SK-N-SH (cell line): ENCODE measurements at places on chromosomes 5 and 9.

GRCh38 chr9:18601956-18602355 is 128.0 kb downstream of the ADAMTSL1 start:
- DNase-seq = no peak

- no peak for DNase-seq
These were observed 4.0 kb upstream of the ANKRD33B start for GRCh38 chr5:10559871-10560270.

DNA sequence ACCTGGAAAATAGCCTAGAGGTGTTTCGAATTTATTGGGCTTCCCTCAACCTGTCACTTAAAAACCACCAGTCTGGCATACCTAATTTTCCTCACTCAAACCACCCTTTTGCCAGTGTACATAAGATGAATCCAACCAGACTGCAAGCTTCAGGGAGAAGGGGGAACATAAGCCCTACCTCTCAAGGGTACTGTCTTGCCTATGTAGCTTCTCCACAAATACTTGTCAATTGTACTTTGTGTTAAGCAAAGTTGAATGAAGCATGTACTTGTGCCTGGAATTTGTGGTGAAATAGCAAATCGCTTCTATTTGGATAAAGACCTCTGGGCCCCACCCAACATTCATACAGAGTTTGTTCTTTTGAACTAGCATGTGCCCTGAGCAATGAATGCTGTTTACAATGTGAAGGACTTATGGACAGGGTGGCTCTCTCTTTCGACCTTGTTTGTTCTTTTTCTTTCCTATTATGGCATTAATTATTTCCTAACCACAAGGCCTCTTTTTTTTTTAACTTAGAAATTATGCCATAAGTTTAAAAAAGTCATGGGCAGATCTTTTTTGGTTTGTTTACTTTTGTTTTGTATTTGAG is 580.2 kb downstream of the EBF1 start:
- DNase-seq = no peak

DNA sequence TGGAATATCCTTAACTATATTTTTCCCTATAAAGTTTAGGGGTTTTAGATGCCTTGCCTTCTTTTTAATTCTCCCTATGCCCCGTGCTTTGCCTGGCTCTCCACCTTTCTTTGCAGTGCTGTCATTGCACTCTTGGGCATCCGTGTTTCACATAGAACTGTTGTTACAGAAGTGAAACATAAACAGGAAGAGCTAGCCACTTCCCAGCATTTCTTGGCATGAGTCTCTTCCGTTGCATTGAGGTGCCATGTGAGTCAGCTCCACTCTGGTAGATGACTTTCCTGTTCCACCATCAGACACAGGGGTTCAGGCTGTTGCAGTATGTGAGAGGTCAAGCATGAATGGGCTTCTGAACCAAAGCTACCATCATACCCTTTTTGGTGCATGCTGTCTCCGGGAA is 73.4 kb downstream of the ANGPTL2 start:
- DNase-seq = no peak

DNA sequence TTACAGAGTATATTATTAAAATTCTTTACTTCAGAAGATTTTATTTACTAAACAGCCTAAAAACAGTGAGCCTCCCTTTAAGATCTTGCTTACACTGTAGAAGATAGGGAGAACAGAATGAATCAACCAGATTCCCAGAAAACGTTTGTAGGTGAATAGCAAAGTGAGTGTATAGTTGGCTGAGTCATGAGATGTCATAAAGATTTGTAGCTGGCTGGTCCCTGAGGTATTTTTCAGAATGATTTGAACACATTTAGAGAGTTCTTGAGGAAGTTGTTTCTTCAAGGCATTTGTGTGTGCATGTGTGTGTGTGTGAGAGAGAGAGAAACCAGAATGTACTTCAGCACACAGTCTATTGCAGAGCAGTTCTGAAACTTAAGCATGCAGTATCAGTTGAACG is 159.4 kb upstream of the PRR16 start:
- no peak for DNase-seq

- DNase-seq = no peak
These were observed 1668.0 kb upstream of the NUDT12 start for GRCh38 chr5:105230516-105231157.

- DNase-seq = no peak
These were observed 35.1 kb downstream of the KCNIP1 start for GRCh38 chr5:170538696-170539586.

DNA sequence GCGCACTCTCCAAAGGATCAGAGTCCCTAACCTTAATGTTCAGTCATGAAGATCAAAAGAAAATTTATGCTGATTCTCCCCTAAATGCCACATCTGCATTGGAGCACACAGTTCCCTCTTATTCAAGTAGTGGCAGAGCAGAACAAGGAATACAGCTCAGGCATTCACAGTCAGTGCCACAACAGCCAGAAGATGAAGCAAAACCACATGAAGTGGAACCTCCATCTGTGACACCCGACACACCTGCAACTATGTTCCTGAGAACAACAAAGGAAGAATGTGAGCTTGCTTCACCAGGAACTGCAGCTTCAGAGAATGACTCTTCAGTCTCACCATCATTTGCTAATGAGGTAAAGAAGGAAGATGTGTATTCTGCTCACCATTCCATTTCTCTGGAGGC is 40.0 kb downstream of the CMYA5 start:
- DNase-seq = no peak

- DNase-seq = no peak
These were observed 16.1 kb downstream of the SLC22A4 start for GRCh38 chr5:132310141-132310834.

DNA sequence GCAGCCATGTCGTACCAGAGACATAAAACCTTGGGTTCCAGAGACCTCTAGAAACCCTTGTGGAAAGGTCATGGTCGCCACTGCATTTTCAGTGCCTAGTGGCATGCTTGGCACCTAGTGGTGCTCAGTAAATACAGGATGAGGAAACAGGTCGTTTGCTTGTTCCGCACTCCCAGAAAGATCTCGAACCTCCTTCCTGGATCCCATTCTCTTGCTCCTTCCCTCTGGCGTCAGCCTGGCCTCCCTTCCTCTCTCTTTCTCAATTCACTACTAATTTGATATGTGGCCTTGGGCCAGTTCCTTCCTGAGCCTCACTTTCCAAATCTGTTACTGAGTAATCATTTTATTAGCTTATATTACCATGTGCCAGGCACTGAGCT is 4.4 kb downstream of the NDST1 start:
- no peak for DNase-seq

DNA sequence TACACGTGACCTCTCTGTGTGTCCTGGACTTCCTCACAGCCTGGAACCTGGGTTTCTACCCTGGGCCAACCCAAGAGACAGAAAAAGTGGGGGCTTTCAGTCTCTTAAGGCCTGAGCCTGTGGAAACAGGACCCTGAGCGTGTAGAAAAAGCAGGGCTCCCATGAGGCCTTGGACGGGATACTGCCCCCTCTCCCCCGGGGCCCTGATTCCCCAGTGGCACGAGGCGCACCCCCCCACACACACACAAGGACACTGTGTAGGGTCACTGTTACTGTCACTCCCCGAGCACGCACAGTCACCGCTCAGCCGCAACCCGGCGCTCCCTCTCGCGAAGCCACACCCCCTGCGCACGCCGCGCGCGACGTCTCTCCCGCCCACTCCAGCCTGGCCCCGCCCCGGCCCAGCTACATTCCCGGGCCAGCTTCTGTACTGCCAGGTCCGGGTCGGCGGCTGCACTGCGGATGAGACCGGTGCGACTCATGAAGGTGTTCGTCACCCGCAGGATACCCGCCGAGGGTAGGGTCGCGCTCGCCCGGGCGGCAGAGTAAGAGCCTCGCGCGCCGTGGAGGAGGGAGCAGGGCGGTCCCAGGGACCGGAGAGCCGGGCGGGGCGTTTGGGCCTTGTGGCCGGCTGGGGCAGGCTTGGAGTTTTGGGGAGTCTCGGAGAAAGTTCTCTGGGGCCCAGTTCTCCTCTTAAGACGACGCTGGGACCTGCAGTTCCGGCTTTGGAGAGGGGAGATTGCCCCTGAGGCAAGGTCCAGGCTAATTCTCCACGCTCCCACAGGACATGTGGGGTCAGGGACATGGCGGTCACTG is at the start of gene GRHPR:
Gene GRHPR, plus strand, starts transcription at position 408 of the 816 bp plus-strand sequence. Its CDS starts 55 bp downstream, at position 463.
- DNase-seq = peak; percentile 95

GRCh38 chr5:117568622-117569021 is 994.0 kb upstream of the SEMA6A start:
- no peak for DNase-seq

DNA sequence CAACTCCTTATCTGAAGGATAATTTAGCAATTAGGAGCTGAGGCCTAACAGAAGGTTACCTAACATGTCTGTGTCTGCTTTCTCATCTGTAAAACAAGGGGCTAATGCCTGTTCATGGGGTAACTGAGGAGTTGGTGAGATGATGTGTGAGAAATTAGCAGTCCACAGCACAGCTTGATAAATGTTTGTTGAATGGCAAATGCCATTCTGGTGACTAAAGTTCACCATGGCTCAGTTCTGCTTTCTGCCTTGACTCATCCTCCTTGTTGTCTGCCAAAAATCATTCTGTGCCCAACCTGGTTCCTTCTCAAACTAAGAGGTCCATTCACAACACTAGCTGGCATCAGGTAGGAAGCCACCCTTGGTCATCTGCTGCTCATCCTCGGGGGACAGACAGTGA is 552.0 kb upstream of the KLF4 start:
- no peak for DNase-seq

GRCh38 chr5:82820961-82821845 is 256.0 kb downstream of the TMEM167A start:
- DNase-seq = no peak

- DNase-seq = no peak
These were observed 557.6 kb downstream of the PRR16 start for GRCh38 chr5:121021681-121022080.

GRCh38 chr9:135130207-135130976 is 42.9 kb downstream of the OLFM1 start:
- no peak for DNase-seq

DNA sequence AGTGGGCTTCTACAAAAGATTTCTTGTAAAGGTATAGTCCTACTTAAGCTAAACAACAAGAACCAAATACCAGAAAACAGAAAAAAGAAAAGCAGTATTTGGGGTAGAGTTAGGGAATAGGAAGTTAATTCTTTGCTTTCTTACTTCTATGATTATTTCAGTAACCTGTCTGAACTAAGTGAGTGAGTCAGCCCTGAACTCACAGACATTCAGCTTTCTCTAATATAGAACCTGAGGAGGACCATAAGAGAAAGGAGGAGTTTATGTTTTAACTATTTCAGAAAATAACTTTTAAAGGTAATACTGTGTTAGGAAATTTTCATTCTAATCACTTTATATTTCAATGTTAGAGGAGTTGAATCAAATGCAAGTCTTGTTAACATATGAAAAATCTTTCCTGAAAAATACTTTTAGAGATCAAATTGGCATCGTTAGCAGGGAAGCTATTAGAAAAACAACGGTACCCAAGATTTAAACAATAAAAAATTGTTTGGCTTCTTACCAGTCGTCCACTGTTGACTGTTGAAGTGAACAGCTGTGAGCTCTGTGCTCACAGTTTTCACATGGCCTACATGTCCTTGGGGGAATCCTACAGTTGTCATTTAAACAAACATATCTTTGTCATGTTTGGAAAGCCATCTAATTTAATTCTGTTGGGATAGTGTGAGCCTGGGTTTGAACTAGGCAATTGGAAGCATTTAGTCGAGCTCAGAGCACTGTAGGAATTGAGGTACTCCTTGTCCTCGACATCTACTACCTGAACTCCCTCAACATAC is 19.9 kb upstream of the ZFAND5 start:
- no peak for DNase-seq

- no peak for DNase-seq
These were observed 70.7 kb downstream of the CETN3 start for GRCh38 chr5:90338712-90339372.

GRCh38 chr5:1448511-1449011 is 3.3 kb upstream of the SLC6A3 start:
- DNase-seq = no peak

DNA sequence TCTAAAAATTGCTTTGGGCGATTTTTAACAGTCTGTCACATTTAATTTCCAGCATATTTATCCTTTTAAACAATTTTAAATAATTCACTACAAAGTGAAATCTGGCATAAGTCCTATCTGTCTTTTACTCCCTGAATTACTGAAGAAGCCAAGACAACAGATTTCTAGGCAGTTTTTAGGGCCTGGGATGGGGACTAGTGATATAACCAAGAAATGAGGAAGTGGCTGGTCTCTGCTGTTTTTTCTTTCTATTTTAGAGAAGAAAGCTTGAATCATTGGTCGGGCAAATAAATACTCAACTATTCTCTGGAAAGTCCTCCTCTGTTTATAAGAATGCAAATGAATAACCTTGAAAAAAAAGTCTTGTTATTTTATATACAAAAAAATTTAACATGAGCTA is 79.7 kb upstream of the SSBP2 start:
- DNase-seq = no peak

DNA sequence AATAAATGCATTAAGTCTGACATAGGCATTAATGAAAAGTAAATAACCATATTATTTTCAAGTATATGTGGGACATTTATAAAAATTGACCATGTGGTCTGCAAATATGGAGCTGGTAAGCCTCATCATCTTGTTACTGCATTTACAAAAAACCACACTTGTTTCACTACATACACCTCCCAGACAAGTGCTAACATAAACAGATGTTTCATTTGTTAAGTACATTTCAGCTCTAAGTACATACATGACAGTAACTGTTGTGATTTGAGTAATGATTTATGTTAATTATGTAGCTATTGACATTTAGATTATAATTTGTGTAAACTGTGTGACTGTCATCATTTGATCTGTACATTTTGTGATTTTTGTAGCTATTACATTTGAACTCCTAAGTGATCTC is 13.9 kb downstream of the IDNK start:
- no peak for DNase-seq

- no peak for DNase-seq
These were observed 459.5 kb upstream of the KLF4 start for GRCh38 chr9:107949061-107949460.

GRCh38 chr5:127536687-127537086 is 19.2 kb downstream of the PRRC1 start:
- DNase-seq = peak; percentile 14

GRCh38 chr5:159021136-159021900 is 78.4 kb downstream of the EBF1 start:
- peak; percentile 40 for DNase-seq
